ENCODE measurements at places on chromosomes 13 and 19. TPM values are rescaled to one million over a fixed set of nuclear protein-coding genes. Genes with fewer than 3 reads are reported as not detected.

Gene PGLYRP2
- total RNA-seq = not detected

Gene TRPM4
- 8.7 TPM for total RNA-seq

Gene ZNF793
- total RNA-seq = 0.06 TPM

Gene HS6ST3
- total RNA-seq = not detected

Gene CCDC169
- total RNA-seq = 0.33 TPM

Gene SHANK1
- 0.22 TPM for total RNA-seq

Gene ZNF730
- not detected for total RNA-seq

Gene FFAR1
- total RNA-seq = not detected
